ENCODE measurements at places on chromosomes 1 and 21.

DNA sequence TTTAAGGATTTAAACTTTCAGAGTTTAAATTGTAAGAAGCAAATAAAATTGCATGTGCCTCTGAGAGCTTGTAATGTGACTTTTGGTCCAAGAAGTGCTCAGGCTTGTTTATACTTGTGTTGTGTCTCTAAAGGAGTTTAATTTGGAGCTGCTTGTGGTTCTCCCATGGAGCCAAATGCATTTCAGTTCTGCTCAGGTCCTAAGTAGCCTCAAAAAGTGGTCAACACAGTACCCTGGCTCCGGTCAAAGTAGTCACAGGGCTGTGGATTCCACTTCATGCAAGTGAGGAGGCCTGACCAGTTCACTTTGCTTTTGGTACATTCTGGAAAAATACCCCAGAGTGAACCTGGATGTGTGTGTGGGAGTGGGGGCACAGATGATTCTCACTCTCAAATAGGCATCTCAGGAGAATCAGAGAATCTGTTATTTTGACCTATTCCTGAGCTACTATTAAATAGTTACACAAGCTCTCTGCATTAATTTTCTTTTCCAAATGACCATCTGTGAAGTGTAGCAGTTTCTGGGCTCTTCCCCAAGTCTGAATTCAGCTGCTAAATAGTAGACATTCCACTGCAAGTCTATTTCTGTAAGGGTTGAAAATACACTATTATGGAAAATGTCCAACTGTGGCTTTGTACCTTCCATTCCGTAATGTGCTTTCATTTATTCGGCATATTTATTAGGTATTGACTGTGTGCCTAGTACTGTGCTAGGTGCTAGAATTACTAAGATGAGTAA lies 31.7 kb upstream of the AGO1 start:
- DNase-seq: no peak
- no peak overlapping the region for H3K27ac ChIP-seq
- H3K27me3 ChIP-seq: no peaks in the 10 kb centered on the region
- H3K4me3 ChIP-seq: no peak overlapping the region

DNA sequence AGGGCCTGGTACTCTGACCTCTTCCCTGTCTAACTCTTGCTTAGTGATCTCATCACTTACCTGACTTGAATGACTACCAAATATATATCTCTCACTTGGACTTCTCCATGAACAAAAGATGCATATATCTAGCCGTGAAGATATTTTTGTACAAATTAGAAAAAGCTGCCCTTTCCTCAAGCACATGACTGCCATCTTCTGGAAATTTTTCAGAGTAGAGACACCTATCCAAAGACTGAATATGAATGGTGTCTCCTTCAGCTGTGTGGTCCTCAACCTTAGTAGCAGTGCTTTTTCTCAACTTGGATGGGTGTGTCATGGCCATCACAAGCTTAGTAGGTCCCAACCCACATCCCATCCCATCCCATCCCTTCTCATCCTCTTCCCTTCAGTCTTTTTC lies 142.3 kb downstream of the DNM3 start:
- no peak overlapping the region for H3K4me3 ChIP-seq
- no peak overlapping the region for H3K27ac ChIP-seq
- H3K4me1 ChIP-seq: no peaks in the 10 kb centered on the region
- H3K27me3 ChIP-seq: peaks cover 1% of the 10 kb centered on the region
- no peak for DNase-seq

DNA sequence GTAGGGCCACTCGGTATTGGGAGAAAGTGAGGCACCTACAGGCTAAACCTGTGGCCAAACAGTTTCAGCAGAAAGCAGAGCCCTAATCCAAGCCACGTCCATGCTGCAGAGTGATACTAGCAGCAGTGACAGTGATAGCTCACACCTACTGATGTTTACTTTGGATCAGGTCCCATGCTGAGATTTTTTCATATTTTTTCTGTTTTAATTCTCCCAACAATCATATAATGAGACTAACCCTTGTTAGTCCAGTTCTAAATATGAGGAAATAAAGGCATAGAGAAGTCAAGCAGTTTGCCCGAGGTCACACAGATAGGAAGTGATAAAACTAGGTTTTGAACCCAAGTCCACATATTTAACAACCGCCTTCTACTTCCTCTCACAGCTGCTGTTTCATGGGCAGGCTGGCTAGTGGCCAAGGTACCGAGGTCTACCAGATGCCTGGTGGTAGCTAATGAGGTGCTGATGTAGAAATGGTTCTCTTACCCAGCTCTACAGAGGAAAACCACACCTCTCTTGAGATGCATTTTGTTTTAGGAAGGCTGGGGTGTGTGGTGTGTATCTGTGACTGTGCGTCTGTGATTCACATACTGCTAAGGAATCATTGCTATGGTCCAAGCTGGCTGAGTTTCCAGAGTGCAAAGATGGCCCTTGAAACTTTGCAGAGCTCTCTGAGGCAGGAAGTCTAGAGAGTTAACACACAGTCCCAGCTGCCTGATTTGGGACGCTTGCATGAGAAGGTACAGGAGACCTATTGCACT lies 80.3 kb upstream of the ARTN start:
- H3K4me3 ChIP-seq: no peak overlapping the region
- H3K36me3 ChIP-seq: peaks cover 6% of the 10 kb centered on the region

GRCh38 chr1:39727221-39727931 lies 11.3 kb upstream of the PPIE start:
- H3K4me1 ChIP-seq: peaks cover 18% of the 10 kb centered on the region
- H3K36me3 ChIP-seq: no peaks in the 10 kb centered on the region
- DNase-seq: no peak
- H3K27me3 ChIP-seq: peaks cover 48% of the 10 kb centered on the region
- no peak overlapping the region for H3K27ac ChIP-seq
- no peak overlapping the region for H3K4me3 ChIP-seq

GRCh38 chr1:17765444-17766411 lies 10.6 kb downstream of the ACTL8 start:
- no peak for DNase-seq
- no peak overlapping the region for H3K27ac ChIP-seq
- H3K27me3 ChIP-seq: peaks cover 14% of the 10 kb centered on the region
- H3K4me1 ChIP-seq: no peaks in the 10 kb centered on the region
- H3K36me3 ChIP-seq: no peaks in the 10 kb centered on the region

DNA sequence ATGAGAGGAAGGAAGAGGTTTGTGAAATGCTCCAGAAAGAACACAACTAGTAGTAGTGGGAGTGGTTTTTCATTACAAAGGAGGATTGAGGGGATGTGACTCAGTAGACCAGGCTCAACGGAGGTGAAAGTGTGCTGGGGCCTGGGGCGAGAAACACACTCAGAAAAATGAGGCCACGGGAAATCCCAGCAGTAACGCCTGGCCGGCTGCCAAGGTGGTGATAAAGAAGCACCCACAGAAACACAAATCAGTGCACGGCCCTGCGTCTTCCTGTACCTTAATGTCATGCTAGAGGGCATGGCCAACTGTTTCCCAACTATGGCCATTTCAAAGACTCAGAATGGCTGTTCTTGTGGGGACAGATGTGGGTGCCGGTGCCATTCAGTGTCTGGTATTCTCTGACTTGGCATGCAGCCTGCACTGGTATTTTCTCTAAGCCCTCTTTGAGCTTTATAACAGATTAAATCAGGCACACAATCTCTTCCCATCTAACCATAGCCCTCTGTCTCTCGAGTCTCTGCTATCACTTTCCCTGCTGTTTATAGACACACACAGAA lies 38.2 kb downstream of the URB2 start:
- peaks cover 6% of the 10 kb centered on the region for H3K4me1 ChIP-seq
- peak; percentile 95 for DNase-seq
- H3K27ac ChIP-seq: no peak overlapping the region
- peaks cover 23% of the 10 kb centered on the region for H3K36me3 ChIP-seq
- H3K4me3 ChIP-seq: no peak overlapping the region
- no peaks in the 10 kb centered on the region for H3K27me3 ChIP-seq

GRCh38 chr1:56094168-56094567 lies 485.2 kb downstream of the PLPP3 start:
- no peak overlapping the region for H3K4me3 ChIP-seq
- no peaks in the 10 kb centered on the region for H3K36me3 ChIP-seq
- no peaks in the 10 kb centered on the region for H3K27me3 ChIP-seq
- no peak overlapping the region for H3K27ac ChIP-seq
- H3K4me1 ChIP-seq: no peaks in the 10 kb centered on the region

- H3K4me3 ChIP-seq: no peak overlapping the region
- H3K27ac ChIP-seq: no peak overlapping the region
- H3K36me3 ChIP-seq: no peaks in the 10 kb centered on the region
- H3K27me3 ChIP-seq: no peaks in the 10 kb centered on the region
- H3K4me1 ChIP-seq: no peaks in the 10 kb centered on the region
These were observed 312.5 kb upstream of the PTBP2 start for GRCh38 chr1:96409087-96409486.

GRCh38 chr1:170556917-170557316 lies 25.0 kb downstream of the GORAB start:
- H3K27ac ChIP-seq: no peak overlapping the region
- H3K4me3 ChIP-seq: no peak overlapping the region

GRCh38 chr21:34313116-34313515 lies 50.7 kb upstream of the KCNE2 start:
- H3K27me3 ChIP-seq: peaks cover 4% of the 10 kb centered on the region
- no peak overlapping the region for H3K27ac ChIP-seq
- no peaks in the 10 kb centered on the region for H3K4me1 ChIP-seq
- no peaks in the 10 kb centered on the region for H3K36me3 ChIP-seq

Measured in activated CD4-positive, alpha-beta memory T cell treated with anti-CD3 and anti-CD28 coated beads for 36 hours (primary cell).